NCI-H446 treated with DMSO at 0.1 percent for 48 hours (cell line): ENCODE measurements at places on chromosomes 1 and 21.

- no peak for DNase-seq
Observed at GRCh38 chr1:3879787-3880428, 20.2 kb downstream of the C1orf174 start.

DNA sequence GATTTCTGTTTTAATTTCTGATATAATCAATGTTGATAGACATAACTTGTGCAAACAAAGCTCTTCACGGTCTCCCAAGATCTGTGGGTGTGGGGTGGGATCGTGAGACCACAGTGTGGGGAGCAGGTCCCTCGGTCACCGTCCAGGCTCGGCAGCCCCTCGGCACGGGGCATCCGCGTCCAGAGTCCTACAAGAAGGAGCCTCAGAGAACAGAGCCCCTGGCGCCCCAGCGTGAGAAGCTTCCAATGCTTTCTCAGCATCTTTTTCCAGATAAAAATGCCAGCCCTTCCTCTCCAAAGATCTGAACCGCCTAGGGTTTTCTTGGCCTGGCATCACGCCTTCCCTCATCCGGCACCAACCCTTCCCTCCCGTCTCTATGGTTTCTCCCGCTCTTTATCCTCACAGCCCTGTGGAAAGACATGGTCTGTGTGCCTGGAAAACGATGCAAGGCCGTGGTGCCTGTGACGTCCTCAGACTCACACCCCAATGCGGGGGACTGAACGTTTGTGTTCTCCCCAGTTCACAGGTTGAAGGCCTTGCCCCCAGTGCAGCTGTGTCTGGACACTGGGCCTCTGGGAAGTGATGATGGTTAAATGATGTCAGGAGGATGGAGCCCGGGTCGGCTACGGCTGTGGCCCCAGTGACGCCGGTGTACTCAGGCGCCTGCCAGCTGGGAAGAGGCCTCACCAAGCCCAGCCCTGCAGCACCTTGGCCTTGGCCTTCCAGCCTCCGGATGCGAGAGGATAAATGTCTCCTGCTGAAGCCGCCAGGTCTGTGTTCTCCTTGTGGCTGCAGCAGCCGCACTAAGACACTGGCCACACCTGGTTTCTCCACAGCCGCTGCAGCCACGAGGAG is 45.9 kb upstream of the COL6A2 start:
- no peak for DNase-seq

DNA sequence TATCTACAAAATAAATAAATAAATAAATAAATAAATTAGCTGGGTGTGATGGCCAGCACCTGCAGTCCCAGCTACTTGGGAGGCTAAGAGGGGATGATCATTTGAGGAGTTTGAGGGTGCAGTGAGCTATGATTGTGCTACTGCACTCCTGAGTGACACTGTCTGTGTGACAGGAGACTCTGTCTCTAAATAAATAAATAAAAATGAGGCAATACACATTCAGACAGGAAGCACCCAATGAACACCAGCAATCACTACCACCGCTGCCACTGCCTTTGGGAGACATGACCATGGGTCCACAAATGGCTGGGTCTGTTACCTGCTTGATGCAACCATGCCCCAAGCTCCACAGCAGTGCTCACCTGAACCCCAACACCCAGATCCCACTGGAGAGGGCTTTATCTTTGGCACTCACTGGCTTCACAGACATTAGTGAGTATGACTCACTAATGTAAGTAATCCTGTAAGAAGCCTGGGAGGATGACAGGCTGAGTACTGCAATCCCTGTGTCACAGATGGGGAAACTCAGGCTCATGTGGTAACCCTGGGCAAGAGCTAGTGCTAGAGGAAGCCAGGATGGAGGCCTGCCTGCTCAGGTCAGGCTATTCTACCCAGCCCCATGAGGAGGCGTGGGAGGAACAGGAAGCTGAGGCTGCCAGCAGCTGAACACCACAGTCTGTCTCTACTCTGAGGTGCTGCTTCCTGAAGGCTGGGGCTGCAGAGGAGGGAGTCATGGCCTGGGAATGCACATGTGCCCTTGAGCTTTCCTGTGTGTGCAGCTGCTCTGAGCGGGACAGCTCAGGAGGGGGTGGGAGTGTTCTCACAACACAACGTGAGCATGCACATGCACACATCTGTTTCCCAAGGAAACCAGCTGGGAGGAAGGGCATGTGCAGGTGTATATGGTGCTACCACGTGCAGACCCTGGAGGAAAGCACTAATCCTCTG is 43.0 kb downstream of the SLC9A1 start:
- DNase-seq = no peak

DNA sequence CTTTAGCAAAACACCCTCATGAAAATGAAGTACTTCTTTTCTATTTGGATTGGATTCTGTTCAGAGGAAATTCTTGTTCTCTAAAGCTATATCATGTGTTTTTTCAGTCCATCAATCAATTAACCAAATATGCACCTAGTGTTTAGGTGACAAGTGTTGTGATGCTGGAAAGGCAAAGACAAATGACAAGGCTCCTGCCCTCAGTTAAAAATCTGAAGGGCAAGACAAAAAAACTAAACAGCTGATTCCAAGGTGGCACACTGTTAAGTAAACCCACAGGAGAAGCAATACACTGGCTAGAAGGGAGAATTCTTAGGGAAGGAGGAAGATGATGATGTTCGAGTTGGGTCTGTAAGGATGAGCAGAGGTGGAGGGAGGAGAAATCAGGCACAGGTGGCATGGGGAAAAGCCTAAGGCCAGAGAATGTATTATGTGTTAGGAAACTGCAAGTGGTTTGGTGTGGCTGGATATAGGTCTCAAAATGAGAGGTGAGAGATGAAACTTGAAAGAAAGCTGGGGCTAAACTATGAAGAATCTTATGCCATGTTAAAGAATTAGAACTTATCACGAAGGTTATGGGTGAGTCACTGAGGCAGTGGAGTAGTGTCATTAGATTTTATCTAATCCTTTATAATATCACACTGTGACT is 51.8 kb upstream of the GFI1 start:
- DNase-seq = no peak

DNA sequence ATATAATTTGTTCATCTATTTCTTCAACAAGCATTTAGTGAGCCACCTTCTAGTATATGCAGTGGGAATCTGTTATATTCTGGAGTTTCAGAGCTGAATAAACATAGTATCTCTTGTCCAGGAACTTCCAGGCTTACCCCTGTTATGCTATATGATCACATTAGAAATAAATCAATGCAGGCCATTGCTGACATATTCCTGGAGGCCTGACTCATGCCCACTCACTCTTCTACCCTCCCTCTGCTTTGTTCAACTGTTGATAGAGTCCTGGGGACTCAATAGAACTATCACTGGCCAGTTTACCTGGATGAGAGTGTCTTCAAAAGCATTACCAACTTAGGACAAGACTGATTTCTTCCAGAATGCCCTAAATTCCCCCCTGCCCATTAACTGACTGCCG is 29.3 kb upstream of the SRSF10 start:
- DNase-seq = no peak

- DNase-seq = no peak
Observed at GRCh38 chr1:160829766-160830165, 32.9 kb downstream of the CD244 start.

DNA sequence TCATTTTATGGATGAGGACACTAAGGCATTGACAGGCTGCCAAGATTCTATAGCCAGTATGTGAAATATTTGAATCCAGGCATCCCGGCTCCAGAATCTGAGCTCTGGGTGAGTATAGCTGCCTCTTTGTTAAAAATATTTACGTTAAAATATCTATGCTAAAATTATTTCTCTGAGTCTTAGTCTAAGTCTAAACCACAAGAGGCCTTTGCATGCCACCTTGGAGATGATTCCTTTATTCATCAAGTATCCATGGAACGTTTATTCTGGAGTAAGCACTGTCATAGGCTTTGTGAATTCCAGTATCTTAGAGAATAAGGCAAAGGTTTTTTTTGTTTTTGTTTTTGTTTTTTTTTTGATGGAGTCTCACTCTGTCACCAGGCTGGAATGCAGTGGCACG is 116.4 kb downstream of the GREM2 start:
- DNase-seq = no peak

DNA sequence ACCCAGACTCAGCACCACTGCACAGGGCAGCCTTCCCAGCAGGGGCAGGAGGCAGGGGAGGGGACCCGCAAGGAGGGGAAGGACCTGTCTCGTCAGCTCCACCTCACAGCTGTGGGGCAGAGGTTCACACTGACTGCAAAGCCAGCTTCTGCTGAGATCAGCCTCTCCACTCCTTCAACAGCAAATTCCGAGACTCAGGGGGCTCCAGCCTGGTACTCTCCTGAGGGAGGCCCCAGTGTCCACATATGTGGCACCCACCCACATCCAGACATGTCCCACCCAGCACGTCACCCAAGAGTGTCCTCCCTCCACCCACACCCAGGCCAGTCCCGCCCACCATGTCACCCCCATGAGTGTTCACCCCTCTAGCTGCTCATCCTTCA is 329.5 kb downstream of the NPHP4 start:
- no peak for DNase-seq

DNA sequence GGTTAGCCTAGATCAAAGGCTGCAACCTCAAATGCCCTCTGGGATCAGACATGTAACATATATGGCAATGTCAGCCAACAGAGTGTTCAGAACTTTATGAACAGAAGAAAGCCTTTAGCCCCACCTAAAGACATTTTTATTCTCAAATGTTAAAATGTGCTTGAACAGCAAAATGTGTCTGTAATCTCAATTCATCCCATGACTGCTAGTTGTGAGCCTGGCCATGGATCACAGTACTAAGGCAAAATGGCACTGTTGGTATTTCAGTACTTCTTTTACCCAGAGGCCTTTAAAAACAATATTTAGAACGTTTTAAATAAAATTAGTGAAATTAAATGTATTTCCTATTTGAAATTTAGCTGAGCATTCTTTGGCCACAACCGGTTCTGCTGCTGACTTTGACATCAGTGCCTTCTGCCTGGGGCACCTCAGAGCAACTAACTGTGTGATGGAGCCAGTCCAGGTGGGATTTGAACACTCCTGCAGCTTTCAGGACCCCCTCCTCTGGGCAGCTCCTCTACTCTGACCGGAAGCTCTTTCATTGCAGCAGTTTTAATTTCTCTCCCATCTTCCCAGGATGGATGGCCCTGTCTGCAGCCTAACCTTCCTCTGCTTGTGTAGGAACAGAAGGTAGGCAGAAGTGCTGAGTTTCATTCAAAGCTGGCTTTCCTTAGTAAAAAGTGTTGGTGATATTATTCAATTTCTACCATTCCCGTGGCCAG is 68.3 kb upstream of the NFIA start:
- no peak for DNase-seq

- no peak for DNase-seq
Observed at GRCh38 chr1:170200621-170201397, 55.0 kb downstream of the NTMT2 start.

- no peak for DNase-seq
Observed at GRCh38 chr1:232248276-232248820, 381.6 kb downstream of the SIPA1L2 start.

DNA sequence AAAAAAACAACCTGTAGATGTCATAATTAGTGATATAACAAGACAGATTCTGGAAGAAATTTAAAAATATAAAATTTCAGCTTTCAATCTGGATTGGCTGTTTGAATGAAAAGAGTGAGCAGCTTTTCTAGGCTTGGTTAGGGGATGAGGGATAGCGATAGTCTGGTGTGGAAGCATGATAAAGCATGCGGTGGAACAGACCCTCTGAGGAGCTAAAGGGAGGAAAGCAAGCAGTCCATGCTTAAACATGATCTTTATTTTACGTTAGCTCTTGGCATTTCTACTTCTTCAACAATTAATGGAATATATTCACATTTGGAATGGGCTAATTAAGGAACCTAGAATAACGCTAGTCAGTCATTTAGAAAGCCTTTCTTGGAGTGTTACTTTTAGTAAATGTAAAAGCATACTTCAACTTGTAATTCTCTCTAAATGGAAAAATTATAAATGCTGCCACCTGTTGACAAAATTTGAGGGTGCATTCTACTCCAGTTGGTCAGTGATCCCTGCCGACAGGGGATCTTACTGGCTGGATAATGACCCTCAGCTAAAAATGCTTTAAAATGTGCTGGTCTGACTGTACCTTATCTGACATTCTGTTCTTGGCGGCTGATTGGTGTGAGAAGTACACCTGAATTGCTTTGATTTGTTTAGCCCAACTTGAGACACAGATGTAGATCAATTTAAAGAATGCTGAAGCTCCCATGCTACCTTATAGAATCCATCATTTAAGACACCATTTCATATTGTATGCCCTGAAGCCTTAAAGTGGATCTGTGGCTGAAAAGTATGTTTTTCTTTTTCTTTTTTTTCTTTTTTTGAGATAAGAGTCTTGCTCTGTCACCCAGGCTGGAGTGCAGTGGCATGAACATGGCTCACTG is 61.2 kb downstream of the AK4 start:
- DNase-seq = peak; percentile 30

DNA sequence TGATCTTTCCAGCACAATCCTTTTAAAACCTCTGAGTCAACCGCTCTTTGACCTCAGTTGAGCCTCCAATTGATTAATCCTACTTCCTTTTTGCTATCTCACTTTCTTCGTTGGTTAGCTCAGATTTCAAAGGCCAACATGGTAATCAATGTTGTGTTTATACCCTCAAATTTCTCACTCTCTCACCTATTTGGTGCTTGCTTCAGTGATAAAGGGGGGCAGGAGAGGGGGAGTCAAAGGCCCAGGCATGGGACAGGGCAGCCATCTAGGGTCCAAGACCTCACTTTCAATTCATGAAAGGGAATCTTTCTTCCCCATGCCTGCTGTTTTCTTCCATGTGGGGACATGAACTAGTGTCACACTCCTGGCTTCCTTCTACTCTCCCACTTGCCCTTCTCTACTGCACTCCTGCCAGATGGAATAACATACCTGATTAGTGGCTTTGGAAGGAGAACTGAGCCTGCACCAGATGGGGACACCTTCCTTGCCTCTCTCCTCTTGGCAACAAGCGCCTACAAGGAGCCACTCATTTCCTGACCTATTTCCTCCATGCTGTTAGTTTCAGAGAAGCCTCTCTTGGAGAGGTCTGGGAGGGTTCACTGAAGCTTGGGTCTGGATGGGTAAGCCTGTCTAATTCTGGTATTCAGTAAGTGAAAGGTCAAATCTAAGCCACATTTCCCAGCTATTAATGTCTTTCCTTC is 73.3 kb upstream of the ARHGAP29 start:
- DNase-seq = no peak
